ENCODE measurements at places on chromosomes 16 and 17.

DNA sequence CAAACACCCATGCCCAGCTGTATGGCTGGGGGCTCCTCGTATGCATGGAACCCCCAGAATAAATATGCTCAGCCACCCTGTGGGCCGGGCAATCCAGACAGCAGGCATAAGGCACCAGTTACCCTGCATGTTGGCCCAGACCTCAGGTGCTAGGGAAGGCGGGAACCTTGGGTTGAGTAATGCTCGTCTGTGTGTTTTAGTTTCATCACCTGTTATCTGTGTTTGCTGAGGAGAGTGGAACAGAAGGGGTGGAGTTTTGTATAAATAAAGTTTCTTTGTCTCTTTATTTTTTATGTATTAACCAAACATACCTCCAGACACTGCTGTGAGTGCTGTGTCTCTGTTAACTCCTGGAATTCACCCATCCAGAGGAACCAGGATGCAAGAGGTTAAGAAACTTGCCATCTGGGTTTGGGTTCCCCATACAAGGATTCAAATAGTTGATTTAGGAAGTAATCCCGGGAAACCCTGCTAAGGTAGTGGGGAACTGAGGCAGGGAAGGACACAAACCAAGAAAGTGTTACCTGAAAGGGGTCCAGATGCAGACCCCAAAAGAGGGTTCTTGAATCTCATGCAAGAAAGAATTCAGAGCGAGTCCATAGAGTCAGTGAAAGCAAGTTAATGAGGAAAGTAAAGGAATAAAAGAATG, 37.4 kb upstream of the IL21R start:
- DNase-seq, result no peak

DNA sequence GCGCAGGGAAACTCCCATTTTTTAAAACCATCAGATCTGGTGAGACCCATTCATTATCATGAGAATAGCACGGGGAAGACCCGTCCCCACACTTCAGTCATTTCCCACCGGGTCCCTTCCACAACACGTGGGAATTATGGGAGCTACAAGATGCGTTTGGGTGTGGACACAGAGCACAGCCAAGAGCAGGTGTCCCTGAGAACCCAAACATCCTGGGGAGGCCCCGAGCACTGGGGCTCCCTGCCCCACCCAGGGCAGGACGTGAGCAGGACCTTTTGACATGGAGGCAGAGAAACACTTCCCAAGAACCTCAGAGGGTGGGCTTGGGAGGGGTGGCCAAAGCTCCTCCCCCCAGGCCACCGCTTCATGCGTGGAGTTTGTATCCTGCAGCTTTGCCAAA, 89.9 kb upstream of the DNAH17 start:
- no peak for DNase-seq

- peak; percentile 10 for DNase-seq
Measured at GRCh38 chr17:62933501-62934385, 32.3 kb upstream of the TANC2 start.

DNA sequence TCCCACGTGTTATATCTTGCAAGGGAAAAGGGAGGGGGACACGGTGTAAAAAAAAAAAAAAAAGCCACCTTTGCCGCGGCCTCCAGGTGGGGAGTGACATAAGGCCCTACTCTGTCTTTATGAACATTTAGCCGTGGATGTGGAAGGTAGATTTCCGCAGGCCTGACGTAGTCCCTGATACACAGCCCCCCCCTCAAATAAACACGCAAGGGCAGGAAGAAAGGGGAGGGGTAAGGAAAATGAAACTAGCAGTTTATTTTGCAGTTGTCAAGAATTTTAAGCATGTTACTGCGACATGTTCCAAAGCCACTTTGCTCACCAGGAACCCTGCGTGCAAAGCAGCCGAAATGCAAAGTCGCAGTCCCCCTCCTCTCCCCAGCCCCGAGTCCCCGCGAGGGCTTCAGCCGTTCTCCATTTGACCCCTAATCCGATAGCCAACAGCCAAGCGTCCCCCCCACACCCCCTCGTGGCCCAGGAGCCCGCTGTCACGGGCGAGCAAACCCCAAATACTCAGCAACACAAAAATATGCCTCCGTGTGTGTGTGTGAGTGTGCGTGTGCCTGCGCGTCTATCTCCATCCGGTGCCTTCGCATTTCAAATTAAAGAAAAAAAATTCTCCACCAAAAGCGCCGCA, 1.2 kb downstream of the CBX4 start:
- peak; percentile 72 for DNase-seq

DNA sequence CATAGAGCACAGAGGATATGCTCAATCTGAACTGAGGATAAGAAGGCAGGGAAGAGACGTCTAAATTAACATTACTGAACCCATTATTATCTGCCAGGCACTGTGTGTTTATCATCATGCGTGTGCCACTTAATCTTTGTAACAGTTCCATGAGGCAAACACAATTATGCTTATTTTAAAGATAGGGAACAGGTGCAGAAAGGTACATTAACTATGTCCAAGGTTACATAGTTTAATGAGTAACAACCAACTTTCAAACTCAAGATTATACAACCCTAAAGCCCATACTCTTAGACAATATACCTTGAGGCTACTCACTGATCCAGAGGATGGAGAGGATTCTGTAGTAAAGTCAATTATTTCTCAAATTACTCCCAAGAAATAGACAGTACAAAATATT, 43.2 kb downstream of the STH start:
- no peak for DNase-seq

DNA sequence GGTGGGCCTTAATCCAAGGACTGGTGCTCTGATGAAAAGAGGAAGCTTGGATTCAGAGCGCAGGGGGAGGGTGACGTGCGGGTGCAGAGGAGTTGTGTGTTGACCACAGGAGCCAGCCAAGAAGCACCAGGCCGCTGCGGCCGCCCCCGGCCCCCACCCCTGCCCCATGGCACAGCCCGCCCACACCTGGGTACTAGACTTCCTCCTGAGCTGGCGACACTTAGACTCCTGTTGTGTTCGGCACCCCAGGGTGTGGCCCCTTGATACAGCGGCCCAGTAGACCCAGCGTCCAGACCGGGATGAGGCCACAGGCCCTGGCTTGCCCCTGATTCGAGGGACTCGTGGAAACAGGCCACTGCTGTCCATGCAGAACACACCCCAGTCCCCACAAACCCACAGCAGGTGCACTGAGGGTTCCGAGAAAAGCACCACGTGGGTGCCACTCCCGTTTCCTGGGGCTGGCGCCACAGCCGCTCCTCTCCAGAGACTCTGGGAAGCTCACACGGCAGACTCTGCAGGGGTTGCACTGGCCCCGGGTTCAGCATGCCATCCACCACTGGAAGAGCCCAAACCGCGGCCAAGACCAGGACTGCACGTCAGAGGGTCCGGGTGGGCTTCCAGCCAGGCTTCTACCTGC, 5.7 kb upstream of the SNAI3 start:
- DNase-seq, result peak; percentile 3

DNA sequence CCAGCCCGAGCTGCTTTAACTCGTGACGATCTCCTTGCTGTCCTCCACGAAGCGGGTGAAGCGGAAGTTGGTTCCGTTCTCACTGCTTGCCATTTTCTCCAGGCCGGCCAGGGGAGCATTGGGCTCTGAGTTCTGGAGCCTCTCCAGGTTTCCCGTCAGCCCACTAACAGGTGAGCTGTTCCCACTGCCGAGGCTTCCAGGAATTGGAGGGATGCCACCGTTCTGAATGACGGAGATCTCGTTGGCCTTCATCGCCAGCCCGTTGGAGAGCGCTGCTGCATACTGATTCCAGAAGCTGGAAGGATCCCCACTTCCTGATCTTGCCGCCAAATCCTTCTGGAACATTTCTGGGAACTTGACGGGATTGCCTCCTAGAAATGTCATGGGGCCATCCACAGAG, 14.0 kb downstream of the SALL1 start:
- DNase-seq, result no peak

DNA sequence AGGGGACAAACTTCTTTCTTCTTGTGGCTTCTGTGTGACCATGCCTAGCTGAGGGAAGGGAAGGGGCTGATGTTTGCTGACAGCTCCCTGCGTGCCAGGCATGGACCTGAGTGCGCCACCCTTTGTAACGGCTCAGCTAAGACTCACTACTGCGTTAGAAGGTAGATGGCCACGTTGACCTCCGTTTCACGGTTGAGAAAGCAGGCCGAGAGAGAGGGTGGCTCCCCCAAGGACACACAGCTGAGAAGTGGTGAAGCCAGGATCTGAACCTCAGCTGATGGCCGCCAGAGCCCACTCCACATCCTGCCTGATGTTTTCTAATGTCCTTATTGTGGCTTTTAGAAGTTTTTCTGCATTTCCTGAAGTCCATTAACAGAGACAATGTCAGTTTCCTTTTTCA, 45.1 kb downstream of the RGS9 start:
- DNase-seq, result no peak

- no peak for DNase-seq
Measured at GRCh38 chr17:45869676-45870341, 24.5 kb upstream of the MAPT start.

DNA sequence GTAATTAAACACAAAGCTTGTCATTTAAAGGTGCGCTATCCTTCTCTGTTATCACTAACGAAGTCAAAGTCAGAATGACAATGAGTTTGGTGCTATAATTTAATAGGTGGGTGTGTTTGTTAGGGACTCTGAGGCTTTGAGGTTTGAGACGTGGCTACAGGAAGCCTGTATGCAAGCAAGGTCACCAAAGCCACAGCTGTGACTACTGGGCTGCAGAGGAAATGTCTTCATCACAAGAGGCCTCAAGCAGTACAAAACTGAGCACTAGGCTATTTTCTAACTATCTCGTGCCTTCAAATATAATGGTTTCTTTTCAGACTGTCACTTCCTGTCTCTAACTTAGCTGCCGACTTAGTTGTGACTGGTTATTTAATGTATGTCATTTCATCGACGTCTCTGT, 141.2 kb downstream of the AATF start:
- DNase-seq, result no peak

DNA sequence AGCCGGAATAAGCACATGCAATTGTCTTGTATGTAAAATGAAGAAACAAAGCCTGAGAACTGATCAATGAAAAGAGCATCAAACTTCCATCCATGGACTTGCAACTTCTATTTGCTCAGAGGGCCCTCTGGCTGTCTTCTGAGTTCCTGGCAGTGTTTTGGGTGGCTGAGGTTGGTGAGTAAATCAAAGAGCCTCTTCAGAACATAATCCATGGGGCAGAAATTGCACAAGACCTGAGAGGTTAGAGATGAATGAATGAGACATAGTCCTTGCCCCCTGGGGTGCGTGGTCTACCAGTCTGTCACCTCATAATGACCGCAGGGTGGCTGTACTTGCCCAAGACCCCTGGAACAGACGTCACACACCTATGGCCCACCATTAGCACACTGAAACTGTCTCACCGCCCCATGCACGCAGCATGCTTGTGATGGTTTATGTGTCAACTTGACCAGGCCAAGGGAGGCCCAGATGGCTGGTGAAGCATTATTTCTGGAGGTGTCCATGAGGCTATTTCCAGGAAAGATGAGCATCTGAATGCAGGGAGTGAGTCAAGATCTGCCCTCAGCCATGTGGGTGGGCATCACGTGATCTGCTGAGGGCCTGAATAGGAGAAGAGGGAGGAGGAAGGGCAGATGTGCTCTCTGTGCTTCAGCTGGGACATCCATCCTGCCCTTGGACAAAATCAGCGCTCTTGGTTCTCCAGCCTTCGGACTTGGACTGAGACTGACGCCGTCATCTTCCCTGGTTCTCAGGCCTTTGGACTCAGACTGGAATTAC, 8.3 kb downstream of the PIK3R6 start:
- no peak for DNase-seq

- DNase-seq, result peak; percentile 22
Measured at GRCh38 chr16:83856792-83857191, 42.1 kb upstream of the MLYCD start.

DNA sequence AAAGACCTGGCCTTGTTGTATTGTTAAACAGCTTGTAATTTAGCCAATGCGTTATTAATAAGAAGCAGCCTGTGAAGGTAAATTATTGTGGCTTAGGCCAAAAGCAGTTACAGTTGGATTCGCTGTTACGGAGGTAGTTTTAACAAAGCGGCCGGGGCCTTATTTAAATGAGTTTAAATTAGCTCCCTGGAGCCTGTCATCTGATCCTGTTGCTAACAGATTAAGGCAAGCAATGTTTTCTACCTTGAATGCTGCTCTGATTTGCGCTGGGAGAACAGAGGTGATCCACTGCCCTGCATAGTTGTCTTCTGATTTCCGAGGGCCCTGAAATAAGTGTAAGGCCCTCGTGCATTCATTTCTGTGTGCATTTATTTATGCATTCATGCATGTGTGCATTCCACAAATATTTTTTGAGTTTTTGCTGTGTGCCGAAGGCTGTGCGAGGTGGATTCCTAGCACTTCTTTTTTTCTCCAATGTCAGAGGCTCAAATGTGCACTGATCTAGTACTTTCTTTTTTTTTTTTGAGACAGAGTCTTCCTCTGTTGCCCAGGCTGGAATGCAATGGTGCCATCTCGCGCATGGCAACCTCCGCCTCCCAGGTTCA, 10.9 kb downstream of the SEC14L5 start:
- no peak for DNase-seq

DNA sequence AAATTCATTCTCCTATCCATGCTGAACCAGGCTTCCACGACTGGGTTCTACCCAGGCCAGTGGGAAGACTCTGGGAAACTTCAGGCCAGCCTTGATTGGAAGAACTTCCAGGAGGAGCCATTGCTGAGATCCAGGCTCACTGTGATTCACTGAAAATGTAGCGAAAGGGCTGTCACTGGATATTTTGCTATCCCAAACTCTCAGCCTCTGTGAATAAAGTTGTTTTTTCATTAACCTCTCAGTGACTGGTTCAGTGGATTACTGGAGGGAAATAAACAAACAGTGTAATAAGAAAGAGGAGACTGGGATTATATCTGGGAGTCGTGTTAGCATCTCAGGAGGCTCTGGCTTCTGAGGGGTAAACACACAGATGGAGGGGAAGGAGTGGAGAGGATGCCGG, 3.1 kb downstream of the FOXL1 start:
- no peak for DNase-seq

- no peak for DNase-seq
Measured at GRCh38 chr16:2527071-2527783, 4.0 kb downstream of the CEMP1 start.

DNA sequence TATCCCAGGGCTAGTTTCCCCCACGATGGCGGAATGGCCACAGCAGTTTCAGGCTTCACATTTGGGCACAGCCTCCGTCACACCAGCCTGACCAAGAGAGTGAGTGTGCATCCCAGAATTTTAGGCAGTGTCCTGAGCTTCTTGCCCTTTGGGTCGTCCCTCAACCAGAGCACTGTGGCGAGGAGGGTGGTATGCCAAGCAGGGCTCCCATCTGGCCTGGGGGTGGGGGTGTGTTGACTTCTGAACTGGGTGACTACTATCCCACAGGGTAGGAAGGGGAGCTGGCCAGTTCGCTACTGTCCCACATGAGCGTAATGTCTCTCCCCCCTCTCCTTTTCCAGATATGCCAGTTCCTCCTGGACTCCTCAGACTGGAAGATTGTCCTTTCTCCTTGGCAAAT, 16.1 kb downstream of the USP10 start:
- DNase-seq, result no peak

DNA sequence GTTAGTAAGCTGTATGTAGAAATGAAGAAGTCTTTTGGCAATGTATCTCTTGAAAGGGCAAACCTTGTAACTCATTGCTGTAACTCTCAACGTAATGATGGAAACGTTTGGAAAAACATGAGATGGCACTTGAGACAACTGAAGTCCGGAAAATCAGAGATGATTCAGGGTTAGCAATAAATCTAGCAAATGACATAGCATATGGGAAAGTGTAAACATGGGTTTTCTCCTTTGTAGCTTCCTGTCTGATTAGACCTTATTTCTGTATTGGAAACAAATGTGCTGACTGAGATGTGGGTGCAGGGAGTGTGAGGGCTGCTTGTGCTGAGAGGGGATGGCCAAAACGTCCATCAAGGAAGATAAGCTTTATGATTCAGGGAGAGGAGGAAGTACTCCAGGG, 110.7 kb upstream of the FAM20A start:
- DNase-seq, result no peak

- DNase-seq, result no peak
Measured at GRCh38 chr16:1548727-1549126, 15.3 kb downstream of the TMEM204 start.

GRCh38 chr17:78374631-78375274, 3.7 kb upstream of the PGS1 start:
- DNase-seq, result no peak
